ENCODE measurements at places on chromosomes 16 and 17.

GRCh38 chr16:8931859-8932258, 31.8 kb downstream of the USP7 start:
- peak; percentile 10 for DNase-seq

GRCh38 chr17:80339118-80339517, 75.8 kb upstream of the ENDOV start:
- no peak for DNase-seq

DNA sequence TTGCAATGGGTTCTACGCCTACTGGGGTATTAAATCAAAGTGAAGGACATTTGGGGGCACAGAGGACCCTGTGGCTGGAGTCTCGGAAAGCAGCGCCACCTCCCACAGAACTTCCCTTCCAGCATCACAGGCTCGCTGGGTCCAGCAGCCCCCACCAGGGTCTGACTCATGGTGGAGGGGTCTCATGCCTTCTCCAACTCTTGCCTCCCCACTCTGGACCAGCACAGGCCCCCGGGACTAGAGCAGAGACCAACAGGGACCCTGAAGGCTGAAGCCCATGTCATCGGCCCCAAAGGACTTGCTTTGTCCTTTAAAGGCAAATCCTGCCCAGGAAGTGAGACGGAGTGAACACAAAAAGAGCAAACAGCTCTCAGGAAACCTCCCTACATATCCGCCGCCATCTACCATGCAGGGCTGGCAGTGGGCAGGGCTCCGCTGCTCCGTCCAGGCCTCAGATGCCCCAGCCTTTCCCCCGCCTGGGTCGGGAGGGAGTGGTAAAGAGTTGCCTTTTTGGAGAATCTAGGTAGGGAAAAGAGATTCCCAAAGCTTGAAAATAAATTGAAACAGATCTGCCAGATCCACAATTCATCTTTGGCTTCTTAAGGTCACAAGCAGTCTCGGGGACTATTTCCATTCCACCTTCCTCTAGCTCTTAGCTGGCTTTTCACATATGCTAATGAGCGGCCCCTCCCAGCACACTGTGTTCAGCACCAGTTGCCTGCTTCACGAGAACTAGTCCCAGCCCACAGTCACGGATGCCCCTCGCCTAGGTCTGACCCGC, 2.1 kb upstream of the GPRC5C start:
- no peak for DNase-seq

DNA sequence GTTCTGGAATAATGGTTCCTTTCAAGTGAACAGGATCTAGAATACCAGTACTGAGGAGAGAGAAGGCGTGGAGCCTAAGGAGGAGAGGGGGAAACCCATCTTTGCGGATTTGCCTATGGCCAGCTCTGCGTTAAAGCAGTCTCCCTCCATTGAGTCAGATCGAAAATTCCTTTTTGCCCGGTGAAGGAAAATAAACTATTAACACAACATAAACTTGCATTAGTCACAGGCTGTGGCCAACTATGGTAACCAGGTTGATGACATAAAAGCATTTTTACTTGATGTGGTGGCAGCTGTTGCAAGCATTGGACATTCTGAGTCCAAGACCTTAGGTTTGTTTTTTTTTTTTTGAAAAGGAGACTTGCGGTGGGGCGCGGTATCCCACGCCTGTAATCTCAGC, 8.9 kb downstream of the LDAF1 start:
- DNase-seq, result peak; percentile 97

DNA sequence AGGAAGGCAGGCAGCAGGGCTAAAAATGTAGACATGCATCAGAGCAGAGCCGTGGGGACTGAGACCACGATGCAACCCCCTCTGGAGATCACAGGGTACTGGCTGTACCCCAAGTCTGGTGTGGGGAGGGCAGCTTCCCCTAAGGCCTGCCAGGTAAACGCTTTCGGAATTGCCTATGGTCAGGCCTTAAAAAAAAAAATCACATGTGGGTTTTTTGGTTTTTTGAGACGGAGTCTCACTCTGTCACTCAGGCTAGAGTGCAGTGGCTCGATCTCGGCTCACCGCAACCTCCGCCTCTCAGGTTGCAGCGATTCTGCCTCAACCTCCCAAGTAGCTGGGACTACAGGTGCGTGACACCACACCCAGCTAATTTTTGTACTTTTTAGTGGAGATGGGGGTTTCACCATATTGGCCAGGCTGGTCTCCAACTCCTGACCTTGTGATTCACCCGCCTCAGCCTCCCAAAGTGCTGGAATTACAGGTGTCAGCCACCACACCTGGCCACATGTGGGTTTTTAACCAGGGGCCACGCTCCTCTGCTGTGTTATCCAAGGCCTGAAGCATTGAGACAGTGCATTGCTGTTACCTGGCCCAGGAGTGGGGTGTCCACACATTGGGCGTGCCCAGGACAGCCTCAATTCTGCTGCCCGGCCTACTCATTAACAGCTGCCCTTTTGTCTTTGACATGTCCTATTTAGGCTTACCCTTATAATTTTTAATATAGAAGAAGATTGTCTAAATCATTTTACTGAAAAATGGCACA, 50.4 kb downstream of the LITAF start:
- no peak for DNase-seq

- DNase-seq, result no peak
These were observed 512.4 kb downstream of the CDH13 start for GRCh38 chr16:83138976-83139690.

DNA sequence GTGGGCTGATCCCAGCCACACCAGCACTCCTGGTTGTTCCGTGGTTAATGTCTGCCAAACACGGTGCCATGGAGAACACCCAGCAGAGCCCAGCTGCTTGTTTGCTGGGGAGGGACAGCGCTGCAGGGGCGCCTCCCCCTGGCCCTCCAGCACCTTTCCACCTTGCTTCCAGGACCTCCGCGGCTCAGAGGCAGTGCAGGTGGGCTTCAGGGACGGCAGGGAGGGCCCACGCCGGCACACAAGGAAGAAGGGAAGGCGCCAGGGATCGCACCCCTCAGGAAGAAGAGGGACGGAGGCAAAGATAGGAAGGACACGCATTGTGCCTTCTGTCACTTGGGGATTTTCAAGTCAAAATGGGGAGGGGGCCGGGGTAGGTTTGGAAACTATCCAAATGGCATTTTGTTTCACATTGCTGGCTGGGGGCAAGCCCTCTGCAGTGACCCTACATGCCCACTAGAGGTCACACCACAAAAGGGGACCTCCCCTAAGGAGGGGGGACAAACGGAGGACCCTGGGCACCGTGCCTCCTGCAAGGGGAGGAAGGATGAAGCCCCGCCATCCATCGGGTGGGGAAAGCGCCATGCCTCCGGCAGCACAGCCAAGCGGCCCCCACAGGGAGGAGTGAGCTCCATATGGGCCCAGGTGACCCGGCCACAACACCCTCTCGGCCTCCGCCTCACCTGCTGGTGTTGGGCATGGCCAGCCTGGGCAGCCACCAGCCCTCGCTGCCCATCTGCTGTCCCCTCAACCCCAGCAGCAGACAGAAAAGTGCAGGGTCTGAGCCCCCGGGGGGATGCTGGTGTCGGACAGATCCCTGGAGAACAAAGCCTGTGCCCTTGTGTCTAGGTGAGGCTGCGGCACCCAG, 7.5 kb upstream of the C16orf95 start:
- DNase-seq, result no peak

DNA sequence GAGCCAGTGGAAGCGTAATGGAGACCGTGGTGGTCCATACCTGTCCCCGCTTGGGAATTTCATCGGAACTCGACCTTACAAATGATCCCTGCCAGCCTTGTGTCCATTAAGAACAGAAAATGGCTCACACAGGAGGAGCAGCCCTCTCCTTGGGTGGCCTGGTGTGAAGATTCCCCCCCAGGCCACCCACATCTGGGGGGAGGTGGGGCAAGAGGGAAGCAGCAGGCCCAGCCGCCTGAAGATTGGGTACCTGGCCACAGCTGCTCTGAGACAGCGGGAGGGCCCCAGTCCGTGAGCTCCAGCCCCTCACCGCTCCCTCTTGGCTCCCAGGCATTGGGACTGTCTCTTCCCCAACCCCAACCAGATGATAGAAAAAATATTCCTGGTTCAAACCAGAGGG, 277.8 kb upstream of the FOXF1 start:
- DNase-seq, result no peak

- peak; percentile 40 for DNase-seq
These were observed 28.4 kb upstream of the TMC5 start for GRCh38 chr16:19389246-19389645.

GRCh38 chr16:9527976-9528375, 436.5 kb downstream of the HAPSTR1 start:
- DNase-seq, result no peak

DNA sequence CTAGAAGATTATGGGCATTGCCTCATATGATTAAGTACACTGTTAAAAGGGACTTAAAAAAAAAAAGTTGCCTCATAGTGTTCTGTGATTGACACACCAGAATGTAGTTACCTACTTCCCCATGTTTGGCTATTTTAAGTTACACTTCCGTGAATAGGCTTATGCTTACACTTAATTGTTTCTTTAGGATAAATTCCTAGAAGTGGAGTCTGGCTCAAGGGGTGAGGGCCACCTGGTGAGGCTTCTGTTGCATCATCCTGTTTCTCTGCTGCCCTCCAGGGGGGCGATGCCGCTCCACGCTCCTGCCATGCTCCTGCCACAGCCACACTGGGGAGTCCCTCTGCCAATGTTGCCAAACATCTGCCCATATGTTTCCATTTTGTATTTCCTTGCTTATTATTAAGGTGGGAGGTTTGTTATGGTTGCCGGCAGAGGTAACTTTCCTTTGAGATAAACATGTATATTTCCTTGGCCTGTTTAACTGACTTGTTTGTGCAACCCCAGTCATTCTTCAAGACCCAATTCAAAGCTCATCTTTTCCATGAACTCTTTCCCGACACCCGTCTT, 73.1 kb downstream of the KSR1 start:
- DNase-seq, result no peak

GRCh38 chr17:15270628-15271381, 5.7 kb upstream of the PMP22 start:
- DNase-seq, result no peak

DNA sequence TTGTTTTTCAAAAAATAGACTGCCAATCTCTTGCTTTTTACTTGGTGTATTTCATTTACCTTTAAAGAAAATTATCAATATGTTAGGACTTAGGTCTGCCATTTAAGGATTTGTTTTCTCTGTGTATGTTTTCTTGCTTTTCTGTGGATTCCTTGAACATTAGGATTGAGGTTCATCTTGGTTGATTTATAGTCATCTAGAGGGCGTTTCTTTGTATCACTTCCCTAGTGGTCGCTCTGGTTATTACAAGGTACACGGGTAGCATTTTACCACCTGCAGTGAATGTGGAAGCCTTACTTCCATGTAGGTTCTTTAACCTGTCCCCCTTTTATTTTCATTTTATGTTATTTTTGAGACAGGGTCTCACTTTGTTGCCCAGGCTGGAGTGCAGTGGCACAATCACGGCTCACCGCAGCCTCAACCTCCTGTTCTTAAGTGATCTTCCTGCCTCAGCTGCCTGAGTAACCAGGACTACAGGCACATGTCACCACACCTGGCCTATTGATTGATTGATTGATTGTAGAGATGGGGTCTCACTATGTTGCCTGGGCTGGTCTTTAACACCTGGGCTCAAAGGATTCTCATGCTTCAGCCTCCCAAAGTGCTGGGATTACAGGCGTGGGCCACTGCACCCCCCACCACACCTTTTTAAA, 35.2 kb upstream of the CBX4 start:
- DNase-seq, result no peak

GRCh38 chr17:65202844-65203571, 65.8 kb downstream of the RGS9 start:
- no peak for DNase-seq

DNA sequence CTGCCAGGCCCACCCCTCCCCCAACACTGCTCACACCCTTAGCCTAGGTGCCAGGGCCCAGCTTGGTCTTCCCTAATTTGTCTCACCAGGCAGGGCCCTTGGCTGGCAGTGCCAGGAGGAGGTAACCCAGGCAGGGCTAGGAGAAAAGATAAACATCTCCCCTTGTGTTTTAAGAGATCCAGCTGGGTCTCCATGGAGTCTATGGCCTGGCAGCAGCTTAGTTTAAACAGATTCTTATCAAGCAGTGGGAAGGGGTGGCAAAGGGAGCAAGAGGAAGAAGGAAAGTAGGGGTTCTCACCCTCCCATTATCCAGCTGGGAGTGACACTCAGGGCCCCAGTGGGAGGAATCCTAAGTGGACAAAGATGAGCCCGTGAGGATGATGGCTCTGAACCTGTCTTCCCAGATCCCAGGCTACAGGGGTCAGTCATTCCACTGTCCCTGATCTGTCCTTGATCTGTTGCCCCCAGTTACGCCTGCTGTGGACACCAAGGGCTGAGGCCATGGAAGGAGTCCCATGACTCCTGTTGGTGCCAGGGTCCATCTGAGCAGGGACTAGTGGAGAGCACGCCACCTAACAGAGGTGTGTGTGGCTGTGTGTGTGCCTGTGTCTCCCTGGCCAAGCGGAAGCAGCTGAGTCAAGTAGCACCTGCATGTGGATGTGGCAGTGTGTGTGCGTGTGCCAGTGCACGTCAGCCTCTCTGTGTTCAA, 47.4 kb upstream of the MEIOC start:
- DNase-seq, result no peak

GRCh38 chr17:30368912-30369720, 9.6 kb upstream of the CPD start:
- DNase-seq, result no peak

GRCh38 chr17:48755356-48755755, 26.8 kb upstream of the HOXB13 start:
- no peak for DNase-seq

- no peak for DNase-seq
These were observed 7.0 kb upstream of the PKMYT1 start for GRCh38 chr16:2987286-2987685.

- peak; percentile 64 for DNase-seq
These were observed 3.7 kb upstream of the ERN1 start for GRCh38 chr17:64133546-64134215.

DNA sequence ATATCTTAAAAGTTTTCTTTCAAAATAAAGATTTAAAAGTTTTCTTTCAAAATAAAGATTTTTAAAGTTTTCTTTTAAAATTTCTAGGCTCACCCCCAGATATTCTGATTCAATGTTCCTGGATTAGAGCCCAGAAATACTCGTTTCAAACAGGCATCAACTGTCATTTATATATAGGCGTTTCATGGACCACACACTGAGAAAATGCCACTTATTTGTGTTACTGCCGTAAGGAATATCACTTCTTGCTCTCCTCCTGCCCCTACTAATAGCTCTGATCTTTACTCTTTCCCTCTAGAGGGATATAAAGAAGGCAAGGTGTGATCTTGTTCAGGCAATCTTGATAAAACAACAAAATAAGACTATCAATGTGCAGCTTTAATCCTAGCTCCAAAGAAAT, 1324.1 kb downstream of the CDH8 start:
- no peak for DNase-seq

DNA sequence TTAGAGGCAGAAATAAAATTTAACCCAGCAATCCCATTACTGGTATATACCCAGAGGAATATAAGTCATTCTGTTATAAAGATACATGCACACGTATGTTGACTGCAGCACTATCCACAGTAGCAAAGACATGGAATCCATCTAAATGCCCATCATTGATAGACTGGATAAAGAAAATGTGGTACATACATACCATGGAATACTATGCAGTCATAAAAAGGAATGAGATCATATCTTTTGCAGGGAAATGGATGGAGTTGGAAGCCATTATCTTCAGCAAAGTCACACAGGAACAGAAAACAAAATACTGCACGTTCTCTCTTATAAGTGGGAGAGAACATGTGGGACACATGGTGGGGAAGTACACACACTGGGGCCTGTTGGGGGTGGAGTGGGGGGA, 23.1 kb downstream of the SSH2 start:
- DNase-seq, result no peak

- peak; percentile 4 for DNase-seq
These were observed 50.5 kb downstream of the GLG1 start for GRCh38 chr16:74556375-74556922.

GRCh38 chr17:28181568-28181967, 137.4 kb upstream of the TMEM97 start:
- no peak for DNase-seq

GRCh38 chr16:73396556-73396955, 348.6 kb upstream of the ZFHX3 start:
- no peak for DNase-seq

Data from HFFc6 (cell line).